ENCODE measurements at places on chromosomes 13 and 19.

DNA sequence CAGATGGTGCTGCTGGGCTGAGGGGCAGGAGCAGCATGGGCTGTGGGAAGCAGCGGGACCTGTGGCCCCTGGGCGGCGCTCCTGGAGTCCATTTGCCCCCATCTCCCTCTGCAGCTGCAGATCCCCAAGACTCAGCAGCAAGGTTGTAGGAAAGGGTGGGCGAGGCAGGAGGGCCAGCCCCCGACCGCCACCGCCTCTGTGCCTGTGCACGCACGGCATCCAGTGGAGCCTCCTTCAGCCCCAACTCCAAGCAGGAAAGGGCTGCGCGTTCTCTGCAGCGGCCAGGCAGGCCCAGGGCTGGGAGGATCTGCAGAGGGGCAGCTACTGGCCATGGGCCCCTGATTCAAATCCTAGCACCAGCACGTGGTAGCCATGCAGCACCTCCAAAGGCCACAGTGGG, 20.8 kb downstream of the DPF1 start:
- DNase-seq, result no peak

- no peak for DNase-seq
Measured at GRCh38 chr13:45185286-45185685, 15.6 kb downstream of the KCTD4 start.

GRCh38 chr13:110557610-110558305, 3.8 kb downstream of the RAB20 start:
- no peak for DNase-seq

GRCh38 chr19:16100524-16100923, 11.2 kb upstream of the RAB8A start:
- DNase-seq, result no peak

DNA sequence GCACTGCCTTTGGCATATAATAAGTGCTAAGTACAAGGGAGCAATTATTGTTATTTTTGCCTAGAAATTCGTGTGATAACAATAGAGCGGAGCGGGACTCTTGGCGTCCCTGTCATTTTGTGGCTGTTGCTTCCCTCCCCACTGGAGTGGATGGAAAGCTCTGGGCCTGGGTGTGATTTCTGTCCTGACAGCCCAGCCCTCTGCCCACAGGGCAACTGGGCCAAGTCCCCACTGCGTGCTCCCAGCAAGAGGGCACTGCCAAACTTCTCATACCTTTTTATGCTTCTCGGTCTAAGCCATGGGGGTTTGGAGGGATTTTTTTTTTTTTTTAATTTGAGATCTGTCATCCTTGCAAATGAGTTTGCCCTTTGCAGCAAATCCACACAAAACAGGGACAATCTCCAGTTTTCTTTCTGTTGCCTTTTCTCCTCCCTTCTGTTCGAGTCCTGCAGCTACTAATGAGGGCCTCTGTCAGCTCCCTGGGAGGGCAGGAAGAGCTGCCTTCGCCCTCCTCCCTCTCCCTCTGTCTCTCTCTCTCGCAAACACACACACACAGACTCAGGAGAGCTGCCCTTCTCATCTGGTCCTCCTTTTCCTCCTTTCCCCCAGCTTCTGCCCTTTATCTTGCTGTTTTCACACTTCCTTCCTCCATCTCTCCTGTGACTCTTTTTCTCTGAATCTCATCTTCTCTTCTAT, 103.9 kb downstream of the DNAJC15 start:
- no peak for DNase-seq

DNA sequence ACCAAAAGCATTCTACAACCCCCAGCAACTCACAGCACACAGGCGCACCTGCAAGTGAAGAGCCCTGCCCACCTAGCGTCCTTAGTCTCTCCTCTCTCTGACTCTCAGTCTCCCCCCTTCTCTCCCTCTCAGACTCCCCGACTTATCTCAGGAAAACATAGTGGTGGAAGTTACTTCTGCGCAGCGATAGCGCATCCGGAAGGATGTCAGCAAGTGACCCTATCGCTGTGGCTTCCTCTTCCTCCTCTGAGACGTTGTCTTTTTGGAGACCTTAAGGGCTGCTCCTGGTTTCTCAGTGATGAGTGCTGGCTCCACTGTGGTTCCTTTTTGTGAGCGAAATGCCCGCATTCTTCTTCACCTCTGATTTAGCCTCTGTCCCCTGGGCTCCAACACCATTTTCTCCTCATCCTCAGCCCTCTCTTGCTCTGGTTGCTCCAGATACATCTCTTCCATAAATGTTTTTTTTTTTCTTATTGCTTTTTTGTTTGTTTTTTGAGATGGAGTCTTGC, 1.4 kb upstream of the YIF1B start:
- DNase-seq, result no peak

- no peak for DNase-seq
Measured at GRCh38 chr13:39879286-39880035, 224.0 kb downstream of the COG6 start.

- no peak for DNase-seq
Measured at GRCh38 chr19:2983351-2984214, 6.2 kb downstream of the TLE6 start.

DNA sequence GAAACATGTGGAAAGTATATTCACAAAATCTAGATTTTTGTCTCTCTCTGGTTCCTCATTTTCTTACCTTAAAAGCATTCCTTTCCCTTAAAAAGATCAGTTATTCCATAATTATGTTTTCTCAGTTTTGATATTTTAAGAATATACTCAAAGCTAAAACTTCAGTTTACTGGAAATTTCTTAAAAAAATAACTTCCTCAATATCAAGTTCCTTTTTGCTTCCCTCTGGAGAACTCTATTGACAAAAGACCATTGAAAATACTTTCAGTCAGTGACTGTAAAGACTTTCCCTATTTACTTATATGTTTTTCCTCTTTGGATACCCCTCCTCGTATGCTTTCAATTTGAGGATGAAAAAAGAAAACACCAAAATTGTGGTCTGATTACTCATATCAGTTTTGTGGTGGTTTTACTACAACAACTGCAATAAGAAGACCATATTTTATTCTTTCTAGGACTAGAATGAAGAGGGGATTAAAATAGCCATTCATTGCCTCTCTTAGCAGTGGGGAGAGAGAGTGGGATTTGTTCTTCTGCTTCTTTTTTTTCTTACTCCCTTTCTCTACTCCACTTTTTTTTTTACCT, 113.2 kb downstream of the ESD start:
- no peak for DNase-seq

DNA sequence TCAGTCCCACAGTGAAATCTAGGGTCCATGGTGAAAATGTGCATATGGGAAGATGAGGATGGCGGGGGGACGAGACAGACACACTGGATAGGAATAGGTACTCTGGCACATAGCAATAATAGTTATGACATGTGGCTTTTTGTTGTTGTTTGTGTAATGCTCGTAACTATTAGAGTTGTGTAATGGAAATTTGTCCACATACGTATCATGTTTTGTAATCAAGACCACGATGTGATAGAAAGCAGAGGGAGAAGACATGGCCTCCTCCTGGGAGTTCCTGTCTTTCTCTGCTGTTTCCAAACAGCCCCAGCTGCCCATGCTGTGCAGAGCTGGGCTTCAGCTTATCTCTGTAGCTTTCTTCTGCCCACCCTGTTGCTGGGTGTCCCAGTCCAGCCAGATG, 185.3 kb upstream of the TMTC4 start:
- no peak for DNase-seq

DNA sequence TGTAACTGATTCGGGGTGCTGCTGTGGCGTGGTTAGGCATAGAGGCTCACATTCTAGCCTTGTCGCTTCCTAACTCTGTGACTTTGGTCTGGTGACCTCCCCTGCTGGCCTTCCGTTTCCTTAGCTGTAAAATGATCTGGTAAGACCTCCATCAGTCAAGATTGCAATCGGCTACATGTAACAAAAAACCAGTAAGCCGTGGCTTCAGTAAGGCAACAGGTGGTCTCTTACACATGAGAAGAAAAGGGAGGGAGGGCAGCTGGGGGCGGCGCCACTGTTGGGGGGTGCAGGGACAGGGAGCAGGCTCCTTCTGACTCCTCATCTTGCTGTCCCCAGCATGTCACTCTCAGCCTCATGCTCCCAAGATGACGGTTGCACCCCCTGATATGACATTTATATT, 148.0 kb downstream of the SIPA1L3 start:
- no peak for DNase-seq

DNA sequence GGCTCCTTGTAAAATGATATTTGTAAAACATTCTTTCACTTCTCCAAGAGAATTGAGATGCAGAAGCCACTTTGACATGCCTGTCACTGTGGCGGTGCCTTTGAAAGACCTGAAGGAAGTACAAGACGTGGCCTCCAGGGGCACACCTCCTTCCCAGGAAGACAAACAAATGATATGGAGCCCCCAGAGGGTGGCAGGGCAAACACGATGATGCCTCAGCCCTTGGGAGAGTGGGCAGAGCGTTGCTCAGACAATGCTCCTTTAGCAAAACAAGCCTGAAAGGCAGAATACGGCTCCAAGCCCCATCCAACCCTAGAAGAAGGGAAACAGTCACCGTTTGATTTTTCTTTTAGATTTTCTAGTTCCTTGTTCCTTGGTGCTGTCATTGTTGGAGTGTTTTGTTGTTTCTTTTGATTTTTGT, 9.2 kb upstream of the ATP12A start:
- no peak for DNase-seq

GRCh38 chr13:59447031-59447430, 716.7 kb downstream of the DIAPH3 start:
- no peak for DNase-seq

- DNase-seq, result no peak
Measured at GRCh38 chr13:22861958-22862466, 318.8 kb upstream of the SGCG start.

DNA sequence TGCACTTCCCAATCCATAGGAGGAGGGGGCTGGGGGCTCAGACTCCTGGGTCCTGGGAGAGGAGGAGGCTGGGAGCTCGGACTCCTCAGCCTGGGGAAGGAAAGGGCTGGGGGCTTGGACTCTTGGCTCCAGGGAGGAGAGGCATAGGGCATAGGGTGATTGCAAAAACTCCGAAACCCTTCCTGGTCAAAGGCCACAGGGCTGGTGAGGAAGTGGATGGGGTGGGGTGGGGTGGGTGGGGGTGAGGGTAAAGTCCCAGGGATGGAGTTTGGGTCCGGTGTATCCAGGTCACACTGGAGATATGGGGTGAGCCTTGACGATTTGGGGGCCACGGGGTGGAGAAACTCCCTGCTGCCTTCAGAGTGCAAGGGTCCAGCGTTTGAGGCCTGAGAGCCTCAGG, 2.8 kb downstream of the MYH14 start:
- DNase-seq, result no peak

DNA sequence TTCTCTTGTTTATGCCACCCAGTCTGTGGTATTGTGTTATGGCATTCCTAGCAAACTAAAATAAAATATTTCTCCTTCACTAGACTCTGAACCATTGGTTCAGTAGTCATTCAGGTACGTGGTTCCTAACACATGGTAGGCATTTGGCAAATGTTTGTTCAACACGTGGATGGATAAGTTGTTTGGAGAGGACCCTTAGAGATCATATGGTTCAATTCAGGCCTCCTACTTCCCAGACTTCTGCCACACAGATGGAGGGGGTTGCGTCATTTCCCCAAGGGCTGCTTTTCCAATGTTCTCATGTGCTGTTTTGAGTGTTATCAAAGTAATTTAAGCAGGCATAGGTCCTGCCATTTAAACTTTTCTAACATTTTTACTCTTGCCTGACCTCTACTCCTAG, 6.7 kb downstream of the CXCL17 start:
- no peak for DNase-seq

GRCh38 chr19:52679598-52679997, 41.4 kb upstream of the ZNF83 start:
- no peak for DNase-seq

GRCh38 chr19:46193678-46194077, 35.9 kb upstream of the IGFL1 start:
- no peak for DNase-seq

GRCh38 chr13:40496035-40496810, 170.2 kb downstream of the FOXO1 start:
- no peak for DNase-seq

DNA sequence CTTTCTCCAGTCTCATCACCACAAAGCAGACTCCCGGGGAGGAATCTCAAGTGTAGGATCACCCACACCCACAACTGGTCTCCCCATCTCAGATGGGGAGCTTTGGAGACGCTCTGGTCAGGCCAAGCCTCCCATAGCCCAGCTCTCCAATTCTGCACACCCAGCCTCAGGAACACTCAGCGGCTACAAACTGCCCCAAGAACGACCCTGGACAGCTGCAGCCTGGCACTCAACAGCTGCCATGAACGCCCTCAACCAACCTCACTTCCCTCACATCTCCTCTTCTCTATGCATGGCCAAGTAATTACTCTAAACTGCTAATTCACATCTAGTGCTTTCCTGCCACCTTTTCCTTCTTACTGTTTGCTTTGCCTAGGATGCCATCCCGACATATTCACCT, 42.6 kb downstream of the DZIP1 start:
- DNase-seq, result no peak

GRCh38 chr13:114089341-114089740, 43.1 kb downstream of the RASA3 start:
- no peak for DNase-seq

- no peak for DNase-seq
Measured at GRCh38 chr19:4059891-4060620, 6.6 kb downstream of the ZBTB7A start.

DNA sequence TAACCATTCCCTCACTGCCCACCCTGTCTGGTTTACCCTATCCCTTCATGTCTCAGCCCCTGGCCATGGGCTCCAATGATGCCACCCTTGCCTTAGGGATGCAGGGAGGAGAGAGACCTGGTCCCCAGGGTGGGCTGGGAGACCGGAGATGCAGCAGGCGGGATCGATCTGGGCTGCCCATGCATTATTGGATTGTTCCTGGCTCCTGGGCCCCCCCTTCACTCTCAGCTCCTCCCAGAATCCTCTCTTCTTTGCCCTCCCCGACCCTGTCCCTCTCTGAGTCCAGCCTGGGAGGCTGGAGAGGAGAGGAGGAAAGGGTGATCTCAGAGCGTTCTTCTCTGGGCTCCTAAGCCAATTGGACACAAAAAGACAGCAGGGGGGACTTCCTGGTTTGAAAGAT, 5.8 kb downstream of the KASH5 start:
- DNase-seq, result no peak

DNA sequence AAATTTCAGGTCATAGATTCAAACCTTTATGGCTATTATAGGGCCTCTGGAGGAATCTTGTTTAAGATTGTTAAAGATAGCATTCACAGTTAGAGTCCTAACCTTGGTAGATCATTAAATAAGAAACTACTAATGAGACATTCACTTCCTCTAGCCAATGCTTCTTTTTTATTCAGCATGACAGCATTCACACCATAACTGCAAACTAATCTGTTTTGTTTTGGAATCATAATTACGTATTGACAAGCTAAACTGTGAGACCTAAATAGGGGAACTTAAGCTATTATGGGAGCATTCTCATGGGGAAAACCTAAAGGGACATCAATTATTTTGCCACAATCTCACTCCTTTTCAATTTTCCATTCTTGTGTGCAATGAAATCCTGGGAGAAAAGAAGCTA, 653.8 kb downstream of the PCDH9 start:
- no peak for DNase-seq

DNA sequence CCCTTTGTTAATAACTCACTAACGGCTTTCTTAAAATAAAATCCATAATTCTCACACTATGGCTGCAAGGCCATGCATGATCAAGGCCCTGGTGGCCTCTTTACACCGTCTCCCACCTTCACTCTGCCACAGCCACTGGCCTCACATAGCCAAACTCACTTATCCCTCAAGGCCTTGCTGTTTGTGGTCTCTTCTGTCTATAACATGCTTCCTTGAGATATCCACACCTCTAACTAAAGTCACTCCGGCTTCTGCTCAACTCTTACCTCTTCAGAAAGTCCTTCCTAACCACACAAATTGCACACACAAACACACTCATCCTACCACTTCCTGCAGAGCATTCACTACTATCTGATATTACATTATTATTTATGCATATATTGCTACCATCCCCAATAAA, 262.5 kb downstream of the DIAPH3 start:
- DNase-seq, result no peak

- DNase-seq, result no peak
Measured at GRCh38 chr13:105908586-105908985, 626.9 kb downstream of the EFNB2 start.
